GM12892 (cell line): ENCODE measurements at places on chromosomes 4 and X.
A peak's percentile ranks its signal among the peaks of the same experiment; 100 is the strongest.

DNA sequence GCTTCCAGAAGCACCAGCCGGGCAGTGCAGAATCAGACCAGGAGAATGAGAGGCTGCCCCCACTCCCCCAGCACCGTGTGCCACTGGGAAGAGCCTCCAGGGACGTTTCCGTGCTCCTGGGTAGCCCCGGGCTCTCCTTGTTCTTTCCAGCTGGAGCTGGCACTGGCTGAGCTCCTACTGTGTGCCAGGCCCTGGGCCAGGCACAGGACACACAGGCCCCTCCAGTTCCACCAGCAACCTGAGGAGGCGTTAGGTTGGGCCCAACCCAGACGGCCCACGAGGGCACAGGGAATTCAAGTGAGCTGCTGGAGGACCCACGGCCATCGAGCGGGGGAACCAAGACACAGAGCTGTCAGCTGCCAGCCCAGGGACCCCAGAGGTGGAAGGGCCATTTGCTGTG lies 15.9 kb upstream of the ADRA2C start:
- no peak for DNase-seq

GRCh38 chr4:39685990-39686389 lies 11.9 kb upstream of the UBE2K start:
- no peak for DNase-seq

DNA sequence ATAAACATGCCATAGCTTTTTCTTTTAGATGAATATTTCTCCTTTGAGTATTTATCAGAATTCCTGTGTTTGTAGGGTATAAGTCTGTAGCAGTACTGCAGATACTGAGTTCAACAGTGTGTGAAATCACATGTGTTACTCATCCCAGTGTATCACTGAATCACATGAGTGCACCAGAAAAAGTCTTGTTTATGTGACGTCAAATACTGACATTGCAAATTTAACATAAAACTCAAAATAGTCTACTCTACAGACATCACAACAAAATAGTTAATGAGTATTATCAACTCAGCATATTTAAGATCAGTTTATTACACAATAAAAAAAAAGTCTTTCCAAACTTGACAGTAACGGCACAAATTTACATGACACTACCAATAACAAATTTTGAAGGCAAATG lies 221.3 kb downstream of the DCTD start:
- no peak for DNase-seq

DNA sequence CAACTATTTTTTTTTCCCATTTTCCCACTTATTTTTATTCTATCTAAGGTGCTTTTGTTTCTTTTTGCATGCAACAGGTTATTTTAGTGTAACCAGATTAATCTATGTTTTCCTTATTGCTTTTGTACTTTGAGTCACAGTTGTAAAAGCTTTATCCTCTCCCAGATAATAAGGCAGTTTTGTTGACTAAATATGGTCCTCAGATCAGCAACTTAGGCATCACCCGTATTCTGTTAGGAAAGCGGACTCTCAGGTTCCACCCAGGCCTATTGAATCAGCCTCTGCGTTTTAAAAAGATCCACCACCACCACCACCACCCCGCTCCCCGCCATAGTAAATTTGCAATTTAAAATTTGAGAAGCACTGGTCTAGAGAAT lies 58.6 kb upstream of the USP9X start:
- no peak for DNase-seq

DNA sequence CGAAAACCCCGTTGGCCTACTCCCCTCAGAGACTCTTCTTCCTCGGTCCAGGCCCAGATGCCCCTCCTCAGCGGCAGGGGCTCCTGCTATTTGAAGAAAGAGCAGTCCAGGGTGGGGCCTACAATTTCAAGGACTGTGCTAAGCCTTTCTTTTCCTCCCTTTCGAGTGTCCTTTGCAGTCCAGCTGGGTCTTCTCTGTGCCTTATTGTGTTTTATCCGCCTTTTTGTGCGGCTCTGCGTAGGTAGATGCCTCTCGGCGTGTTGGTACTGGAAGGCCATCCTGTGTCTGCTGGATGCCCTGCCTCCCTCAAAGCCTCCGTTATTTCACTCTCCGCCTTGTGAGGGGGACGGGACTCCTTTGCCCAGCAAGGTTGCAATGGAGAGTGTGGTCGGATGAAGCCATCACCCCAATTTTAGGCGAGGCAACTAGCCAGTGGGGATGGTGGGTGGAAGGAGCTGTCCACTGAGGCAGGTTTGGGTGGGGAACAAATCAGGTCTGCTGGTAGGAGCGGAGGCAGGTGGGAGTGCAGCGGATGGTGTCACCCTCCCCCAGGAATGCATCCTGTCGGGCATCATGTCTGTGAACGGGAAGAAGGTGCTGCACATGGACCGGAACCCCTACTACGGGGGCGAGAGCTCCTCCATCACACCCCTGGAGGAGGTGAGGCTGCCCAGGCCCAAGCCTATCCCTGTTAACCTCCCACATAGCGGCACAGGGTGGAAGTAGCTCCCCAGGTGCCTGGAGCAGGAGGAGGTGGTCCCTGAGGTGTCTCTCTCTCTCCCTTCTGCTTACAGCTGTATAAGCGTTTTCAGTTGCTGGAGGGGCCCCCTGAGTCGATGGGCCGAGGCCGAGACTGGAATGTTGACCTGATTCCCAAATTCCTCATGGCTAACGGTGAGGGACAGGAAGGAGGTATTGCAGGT lies 1.3 kb downstream of the GDI1 start:
- no peak for DNase-seq

- no peak for DNase-seq
These were observed 31.8 kb downstream of the KLF3 start for GRCh38 chr4:38695809-38696208.

- DNase-seq = no peak
These were observed 23.7 kb upstream of the CSN1S1 start for GRCh38 chr4:69907151-69907550.

GRCh38 chr4:118942465-118942864 lies 53.8 kb downstream of the SYNPO2 start:
- no peak for DNase-seq

DNA sequence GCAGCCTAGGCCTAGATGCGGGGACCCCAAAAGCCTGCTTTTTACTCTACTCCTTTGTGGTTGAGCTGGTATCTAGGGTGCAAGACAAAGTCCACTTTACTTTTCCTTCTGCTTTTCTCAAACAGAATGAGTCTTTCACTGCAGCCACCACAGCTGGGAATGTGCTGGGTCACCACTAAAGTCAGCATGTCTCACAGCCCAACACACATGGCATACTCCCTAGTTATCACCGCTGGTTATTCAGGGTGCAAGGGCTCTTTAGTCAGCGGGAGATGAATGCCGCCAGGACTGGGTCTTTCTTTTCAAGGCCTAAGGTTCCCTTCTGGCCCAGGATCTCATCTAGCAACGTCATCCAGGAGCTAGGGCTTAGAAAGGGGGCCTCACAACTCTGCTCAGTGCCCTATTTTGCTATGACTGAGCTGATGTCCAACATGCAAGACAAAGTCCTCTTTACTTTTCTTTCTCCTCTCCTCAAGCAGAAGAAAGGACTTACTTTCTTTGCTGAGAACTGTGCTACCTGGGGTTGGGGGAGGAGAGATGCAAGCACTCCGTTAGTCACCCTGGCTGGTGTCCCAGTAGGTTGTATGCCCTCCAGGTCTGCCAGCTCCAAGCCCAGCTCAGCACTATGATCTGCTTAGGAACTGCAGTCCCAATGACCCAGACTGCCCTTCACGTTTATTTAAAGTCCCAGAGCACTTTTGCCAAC lies 22.9 kb upstream of the STPG2 start:
- DNase-seq = no peak

DNA sequence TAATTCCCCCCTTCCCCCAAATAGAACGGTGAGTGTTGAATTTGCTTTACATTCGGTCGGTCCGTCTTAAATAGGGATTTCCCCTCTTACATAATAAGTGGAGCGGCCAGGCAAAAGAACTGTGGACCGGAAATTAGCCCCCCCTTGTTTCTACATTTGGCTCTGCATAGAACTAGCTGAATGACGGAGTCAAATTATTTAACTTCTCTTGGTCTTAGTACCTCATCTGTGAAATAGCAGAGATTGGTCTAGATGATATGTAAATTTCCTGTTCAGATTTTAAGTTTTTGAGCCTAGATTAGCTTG lies 1.3 kb downstream of the SPATA18 start:
- peak; percentile 17 for DNase-seq

- DNase-seq = no peak
These were observed 63.2 kb downstream of the NPY1R start for GRCh38 chr4:163269166-163269565.

DNA sequence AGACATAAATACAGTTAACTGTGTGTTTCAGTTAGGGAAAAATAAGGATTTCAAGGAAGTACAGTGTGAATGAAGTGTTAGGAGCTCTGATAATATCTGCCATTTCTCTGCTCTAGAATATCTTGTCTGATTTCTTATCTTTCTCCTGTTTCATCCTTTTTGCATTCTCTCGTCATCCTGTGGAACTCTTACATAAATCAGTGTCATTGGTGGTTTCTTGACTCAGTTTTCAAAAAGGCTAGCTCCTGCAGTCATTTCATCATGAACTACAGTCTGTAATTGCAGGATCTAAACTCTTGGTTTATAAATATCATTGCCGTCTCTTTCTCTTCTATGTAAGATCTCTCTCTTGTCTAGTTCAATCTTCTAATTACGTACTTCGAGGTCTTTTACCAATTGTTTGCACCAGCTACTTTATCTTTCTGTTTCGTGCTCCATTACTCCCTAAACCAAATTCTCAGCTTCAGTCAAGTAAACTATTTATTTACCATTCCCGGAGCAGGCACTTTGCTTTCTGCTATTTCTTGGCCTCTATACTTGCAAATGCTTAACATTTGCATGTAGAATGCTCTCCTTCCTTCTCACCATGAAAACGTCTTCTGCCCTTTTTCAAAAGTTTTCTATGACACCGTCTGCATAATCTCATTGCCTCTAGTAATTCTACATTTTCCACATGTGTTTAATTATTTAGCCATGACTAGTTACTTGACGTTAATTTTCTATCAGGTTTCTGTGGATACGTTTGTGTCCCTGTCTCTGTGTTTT lies 294.0 kb downstream of the TENM3 start:
- DNase-seq = no peak

- no peak for DNase-seq
These were observed 419.5 kb downstream of the HNRNPD start for GRCh38 chr4:81954271-81954670.

DNA sequence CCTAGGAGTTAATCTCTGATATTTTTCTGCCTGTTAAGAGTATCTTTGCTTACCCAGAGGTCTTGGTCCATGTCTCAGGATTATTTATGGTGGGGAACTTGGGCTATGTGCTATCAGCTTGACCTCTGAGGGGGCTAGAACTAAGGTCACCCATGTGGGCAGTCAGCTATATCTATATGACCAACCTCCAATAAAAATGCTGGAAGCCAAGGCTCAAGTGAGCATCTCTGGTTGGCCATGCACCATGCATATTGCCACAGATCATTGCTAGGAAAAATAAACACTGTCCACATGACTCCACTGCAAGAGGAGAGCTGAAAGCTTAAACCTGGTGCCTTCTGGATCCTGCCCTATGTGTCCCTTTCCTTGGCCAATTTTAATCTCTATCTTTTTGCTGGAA lies 196.5 kb upstream of the SLC7A11 start:
- no peak for DNase-seq

GRCh38 chrX:17443556-17443955 lies 68.6 kb downstream of the NHS start:
- no peak for DNase-seq

DNA sequence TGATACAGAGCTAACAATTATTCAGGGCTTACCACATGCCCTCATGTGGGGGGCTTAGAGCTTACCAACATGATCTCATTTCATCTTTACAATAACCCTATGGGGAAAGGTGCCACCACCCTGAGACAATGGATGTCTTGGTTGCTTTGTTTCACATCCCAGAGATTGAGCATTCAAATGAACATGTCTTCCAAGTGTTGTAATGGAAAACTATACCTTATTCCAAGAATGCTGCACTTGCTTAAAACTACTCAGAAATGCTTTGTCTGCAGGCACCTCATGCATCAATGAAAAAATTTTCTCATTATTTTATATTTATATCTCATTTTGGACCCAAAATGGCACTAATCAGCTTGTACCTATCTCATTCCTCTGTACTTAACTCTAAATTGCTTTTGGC lies 34.6 kb downstream of the BCLAF3 start:
- DNase-seq = no peak

- no peak for DNase-seq
These were observed 159.0 kb downstream of the DCLK2 start for GRCh38 chr4:150237110-150237872.

- DNase-seq = no peak
These were observed 16.3 kb downstream of the APBB2 start for GRCh38 chr4:41197996-41198395.

DNA sequence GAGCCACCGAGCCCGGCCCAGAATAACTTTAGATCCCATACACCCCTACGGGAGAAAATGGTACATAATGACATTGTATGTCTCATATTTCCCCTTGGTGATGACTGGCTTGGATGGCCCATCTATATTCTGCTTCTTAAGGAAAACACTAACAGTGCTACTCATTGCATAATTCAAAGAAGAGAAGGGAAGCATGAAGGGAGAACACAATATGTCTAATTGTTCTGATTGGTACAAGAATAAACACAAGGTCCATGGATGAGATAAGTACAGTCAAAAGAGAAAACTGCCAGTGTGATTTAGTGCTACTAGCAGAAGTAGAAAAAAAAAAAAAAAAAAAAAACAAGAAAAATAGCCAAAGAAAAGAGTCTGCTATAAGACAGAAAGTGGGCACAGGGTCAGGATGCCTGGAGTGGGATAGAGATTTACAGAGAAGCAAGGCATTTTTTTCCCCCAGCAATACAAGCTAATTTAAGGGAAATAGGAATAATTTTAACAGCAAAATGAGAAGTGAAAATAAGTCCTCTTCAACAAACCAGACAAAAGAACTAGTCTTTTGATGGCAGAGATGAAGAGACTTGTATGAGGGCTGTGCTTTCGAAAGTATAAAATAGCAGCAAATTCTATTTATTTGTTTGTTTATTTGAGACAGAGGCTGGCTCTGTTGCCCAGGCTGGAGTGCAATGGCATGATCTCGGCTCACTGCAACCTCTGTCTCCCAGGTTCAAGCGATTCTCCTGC lies 96.5 kb upstream of the MAP3K15 start:
- DNase-seq = no peak

DNA sequence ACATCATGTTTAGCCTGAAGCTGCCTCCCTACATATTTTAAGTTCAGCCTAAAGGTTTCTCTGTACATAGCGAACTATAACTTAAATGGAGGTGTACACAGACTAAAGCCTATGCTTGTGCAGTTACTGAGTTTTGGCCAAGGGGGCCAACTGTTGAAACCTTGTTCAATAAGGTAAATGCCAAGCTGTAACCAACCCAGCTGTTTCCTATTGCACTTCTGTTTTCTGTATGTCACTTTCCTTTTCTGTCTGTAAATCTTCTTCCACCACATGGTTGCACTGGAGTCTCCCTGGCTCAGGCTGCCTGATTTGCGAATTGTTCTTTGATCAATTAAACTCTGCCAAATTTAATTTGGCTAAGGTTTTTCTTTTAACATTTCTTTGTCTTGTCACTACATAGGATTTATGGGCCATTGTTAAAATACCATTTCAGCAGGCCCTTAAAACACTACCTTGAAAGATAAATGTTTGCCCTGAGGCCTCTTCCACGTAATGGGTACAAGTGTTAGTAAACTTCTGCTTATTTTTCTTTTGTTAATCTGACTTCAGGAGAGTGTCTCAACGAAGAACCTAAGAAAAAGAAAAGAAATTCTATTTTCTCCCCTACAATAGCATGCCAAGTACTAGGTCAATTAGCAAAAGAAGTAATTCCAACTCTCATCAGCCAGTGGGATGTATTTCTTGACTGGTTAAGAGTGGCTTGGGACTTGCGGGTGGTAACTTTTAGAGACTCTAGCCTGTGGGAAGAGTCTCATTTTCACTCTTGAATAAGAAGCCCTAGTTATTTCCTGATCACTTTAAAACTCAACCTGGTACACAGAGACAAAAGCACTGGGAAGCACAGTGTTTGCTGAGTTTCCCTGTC lies 45.7 kb upstream of the PRSS12 start:
- DNase-seq = no peak
